NCI-H1417 (cell line): ENCODE measurements at places on chromosomes 6 and 20.

GRCh38 chr6:12092762-12093161 lies 80.7 kb downstream of the HIVEP1 start:
- DNase-seq, result no peak

DNA sequence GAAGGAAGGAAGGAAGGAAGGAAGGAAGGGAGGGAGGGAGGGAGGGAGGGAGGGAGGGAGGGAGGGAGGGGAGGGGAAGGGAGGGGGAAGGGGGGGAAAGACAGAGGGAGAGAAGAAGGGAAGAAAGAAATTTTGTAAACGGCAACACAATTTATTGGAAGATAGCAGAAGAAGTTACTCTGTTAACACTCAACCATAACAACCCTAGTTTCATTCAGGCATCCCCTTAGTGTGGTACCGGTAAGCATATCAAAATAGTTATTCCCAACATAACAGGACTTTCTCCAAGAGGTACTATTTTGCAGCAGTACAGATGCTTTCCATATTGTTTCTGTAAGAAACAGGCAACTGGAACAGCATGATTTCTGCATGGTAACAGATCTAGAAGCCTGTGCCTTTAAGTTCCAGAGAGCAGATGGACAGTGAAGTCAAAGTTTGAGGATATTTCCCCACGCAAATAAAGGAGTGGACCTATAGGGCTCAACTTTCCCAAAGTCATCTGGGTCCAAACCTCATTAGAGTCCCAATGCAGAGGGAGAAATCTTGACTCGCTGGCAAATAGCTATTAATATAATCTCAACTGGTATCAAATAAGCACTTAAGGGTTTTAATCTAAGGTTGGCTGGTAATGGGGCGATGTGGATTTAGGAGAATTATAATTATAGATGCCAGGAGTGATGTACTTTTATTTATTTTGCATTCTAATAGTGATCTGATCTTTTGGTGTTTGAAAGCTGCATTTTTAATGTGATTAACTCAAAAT lies 69.4 kb downstream of the TENT5A start:
- DNase-seq, result no peak

GRCh38 chr20:59525500-59526241 lies 78.7 kb upstream of the PHACTR3 start:
- peak; percentile 63 for DNase-seq

GRCh38 chr6:2782356-2782708 lies 17.1 kb downstream of the WRNIP1 start:
- no peak for DNase-seq

GRCh38 chr6:88914180-88914579 lies 49.2 kb downstream of the RNGTT start:
- DNase-seq, result no peak

GRCh38 chr20:34638039-34638292 lies 38.9 kb downstream of the PIGU start:
- no peak for DNase-seq

DNA sequence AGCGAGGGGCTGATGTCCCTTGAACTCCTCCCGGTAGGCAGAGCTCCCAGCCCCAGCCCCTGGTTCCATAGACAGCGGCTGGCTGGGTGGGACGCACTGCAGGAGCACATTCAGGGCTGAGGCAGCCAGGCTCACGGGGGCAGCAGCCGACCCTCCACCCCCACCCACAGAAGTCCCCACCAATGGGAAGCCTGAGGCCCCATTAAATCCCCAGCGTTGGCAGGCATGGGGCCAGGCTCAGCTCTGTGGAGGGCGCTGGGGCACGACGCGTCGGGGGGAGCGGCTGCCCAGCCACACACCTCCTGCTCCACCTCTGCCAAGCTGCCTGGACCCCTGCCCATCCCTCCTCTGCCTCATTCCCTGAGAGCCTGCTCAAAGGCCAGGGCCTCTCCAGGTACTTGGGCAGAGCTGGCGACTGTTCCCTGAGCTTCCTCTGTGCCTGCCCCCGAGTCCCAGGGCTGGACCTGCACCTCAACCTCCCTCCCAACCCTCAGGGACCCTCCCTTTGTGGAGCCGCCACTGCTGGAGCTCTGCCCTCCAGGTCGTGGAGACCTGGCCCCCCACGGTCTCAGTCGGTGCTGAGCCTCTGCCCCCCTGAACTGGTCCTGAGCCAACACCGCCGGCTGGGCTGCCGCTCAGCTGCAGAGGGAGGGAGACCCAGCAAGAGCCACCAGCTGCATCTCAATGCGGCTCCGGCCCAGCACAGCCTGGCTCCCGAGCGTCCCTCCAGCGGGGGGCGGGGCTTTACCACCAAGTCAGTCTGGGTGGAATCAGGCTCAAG lies 9.1 kb downstream of the CHRNA4 start:
- DNase-seq, result peak; percentile 21

DNA sequence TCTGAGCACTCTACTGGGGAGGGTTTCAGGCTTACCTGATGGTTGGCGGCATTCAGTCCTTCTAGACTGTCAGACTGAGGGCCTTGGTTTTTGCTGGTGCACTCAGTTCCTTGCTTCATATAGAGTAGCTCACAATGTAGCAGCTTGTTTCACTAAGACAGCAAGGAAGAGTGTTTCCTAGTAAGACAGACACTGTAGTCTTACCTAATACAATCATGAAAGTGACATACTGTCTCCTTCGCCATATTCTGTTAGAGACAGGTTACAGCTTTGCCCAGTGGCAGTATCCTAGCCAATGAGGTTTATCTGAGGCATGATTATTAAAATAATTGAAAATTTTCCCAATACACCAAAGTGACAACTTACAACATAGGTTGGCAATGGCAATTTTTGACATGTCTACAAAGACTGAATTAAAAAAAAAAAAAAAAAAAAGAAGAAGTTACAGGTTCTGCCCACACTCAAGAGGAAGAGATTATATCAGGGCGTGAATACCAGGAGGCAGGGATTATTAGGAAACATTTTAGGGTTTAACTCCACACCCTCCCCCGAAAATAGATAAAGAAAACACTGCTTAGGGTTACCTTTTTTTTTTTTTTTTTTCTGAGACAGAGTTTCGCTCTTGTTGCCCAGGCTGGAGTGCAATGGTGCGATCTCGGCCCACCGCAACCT lies 66.8 kb downstream of the SCAND1 start:
- no peak for DNase-seq

- no peak for DNase-seq
These were observed 70.0 kb upstream of the SUPT3H start for GRCh38 chr6:45447716-45448115.

DNA sequence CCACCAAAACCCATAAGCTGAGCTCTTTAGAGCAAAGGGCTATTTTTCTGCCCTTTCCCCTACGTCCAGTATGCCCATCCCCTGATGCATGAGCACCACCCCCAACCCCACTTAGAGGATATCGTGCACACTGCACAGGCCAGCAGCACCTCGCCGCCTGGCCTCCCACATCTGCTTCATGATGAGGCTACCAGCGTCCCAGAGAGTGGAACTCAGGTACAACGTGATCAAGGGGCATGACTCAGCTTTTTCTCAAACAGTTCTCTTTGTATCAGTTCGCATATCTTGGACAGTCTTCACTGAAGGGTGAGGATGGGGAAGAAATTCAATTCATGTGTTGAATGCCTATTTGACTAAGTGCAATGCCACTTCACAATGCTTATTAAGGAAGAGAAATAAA lies 81.9 kb upstream of the QKI start:
- DNase-seq, result no peak

DNA sequence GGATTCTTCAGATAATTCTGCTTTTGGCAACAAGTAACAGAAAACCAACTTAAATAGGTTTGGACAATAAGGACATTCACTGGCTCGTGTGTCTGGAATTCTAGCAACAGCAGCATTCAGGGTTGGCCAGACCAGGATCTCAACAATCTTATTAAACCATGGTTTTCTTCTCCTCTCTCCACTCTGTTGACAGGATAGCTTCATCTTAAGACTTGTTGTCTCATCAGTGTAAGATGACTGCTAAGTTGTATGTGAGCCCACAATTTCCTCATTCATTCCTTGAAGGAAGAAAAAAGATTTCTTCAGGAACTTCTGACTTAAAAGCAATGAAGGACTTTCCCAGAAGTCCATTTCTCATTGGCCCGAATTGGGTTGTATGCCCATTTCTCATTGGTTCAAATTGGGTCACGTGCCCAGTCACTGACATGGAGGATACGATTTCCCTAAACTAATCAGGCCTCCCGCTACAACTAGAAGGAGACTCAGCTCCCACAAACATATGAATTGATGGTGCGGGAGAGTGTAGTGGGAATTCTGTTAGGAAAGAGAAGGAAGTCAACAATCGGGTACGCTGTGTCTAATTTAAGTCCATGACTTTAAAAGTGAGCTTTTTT lies 83.7 kb downstream of the SLC22A3 start:
- no peak for DNase-seq

DNA sequence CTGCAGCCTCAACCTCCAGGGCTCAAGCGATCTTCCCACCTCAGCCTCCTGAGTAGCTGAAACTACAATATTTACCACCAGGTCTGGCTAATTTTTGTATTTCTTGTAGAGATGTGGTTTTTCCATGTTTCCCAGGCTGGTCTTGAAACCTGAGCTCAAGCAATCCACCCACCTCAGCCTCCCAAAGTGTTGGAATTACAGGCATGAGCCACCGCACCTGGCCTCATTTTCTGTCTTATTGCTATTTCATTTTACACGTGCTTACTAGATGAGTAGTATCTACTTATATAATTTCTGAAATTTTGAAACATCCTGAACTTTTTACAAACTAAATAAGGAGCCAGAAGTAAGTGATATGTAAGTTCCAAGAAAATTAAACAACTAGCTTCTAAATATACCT lies 34.6 kb downstream of the CLIC5 start:
- no peak for DNase-seq

DNA sequence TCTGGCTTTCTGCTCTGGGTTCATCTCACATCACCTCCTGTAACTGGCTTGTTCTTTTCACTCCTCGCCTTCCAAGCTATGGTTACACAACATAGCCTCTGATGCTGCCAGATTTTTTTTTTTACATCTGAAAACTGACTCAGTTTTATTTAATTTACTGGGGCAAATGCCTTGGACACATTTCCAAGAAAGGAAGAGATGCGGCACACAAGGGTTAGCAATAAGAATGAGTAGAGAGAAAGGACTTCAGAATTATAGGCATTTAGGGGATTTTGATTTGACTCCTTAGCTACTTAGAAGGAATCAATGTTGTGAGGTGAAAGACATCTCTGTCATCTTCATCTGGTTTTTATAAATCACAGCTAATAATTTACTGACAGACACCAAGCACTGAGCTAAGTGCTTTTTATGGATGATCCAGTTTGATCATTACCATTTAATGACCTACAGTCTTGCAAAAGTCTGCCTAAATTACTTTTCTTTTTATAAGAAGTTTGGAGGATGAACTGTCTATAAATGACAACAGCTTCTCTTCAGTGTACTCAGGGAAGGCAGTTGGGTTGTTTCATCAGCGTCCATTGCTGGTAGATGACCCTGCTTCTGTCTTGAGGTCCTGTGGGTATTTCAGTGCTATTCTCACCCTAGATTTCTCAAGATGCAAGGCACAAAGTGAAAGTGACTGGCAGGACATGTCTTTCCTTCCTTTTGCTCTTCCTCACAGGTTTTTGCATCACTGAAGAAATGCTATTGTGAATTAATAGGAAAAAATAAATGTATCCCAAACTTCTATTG lies 31.1 kb downstream of the LAMA4 start:
- no peak for DNase-seq

- peak; percentile 45 for DNase-seq
These were observed 107.4 kb upstream of the GRIK2 start for GRCh38 chr6:101286146-101286545.

DNA sequence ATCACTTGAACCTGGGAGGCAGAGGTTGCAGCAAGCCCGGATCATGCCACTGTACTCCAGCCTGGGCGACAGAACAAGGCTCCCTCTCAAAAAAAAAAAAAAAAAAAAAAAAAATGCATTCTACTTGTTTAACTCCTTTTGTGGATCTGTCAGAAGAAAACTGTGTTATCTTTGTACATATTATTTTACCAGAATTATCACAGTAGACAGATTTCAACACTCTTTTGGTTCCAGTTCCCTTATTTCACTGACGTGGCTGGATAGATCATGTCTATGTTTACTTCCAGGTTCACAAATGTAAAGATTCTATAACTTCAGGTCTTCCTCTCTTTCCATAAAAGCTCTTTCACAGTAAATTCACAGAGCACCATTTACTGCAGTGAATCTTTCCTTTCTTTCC lies 18.4 kb downstream of the NUDT3 start:
- no peak for DNase-seq

DNA sequence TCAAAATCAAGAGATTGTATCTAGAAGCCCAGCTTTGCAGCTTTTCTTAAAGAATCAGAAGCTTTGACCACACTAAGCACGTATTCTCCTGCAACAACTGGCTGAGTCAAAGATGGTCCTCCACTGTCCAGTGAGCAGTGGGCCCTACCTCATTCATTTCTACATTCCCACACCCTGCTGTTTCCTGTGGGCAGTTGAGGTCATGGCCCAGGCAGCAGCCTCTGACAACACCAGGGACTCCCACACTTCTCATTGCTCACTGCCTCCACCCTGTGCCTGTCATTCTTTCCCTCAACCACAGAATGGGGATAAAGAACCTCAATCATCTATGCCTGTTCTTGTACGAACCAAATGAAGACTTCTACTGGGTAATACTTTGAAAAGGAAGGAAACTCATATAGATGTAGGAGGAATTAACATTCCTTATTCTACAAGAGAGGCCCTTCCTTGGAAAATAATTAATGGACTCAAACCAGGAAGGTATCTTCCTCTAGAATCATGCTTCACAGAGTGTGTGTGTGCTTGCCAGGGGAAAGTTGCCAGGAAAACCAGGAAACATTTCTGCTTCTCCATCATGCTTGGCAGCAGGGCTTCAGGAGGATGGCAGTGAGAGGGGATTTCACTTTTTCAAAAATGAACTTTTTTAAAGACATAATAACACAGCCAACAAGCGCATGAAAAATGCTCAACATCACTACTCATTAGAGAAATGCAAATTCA lies 191.7 kb upstream of the RIN2 start:
- DNase-seq, result no peak

DNA sequence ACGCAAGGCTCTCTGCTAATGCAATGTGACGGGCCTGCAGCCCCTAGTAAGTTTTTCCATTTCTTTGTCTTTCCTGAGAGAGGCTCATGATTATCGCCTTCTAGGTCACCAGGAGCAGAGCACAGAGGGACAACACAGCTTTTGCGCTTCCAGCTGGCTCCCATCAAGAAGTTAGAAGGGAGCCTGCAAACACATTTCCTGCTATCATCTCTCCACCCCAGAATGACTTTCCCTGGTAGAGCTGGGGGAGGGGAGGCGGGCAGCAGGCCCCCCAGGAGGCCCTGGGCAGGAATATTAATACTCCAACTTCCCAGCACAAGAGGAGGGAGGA lies 35.7 kb upstream of the CCDC167 start:
- no peak for DNase-seq
